Stimulated activated CD8-positive, alpha-beta memory T cell treated with anti-CD3 and anti-CD28 coated beads, Interleukin-4, amount 100 ng/mL, for 4 hours (primary cell): ENCODE measurements at places on chromosomes 12 and 14.

DNA sequence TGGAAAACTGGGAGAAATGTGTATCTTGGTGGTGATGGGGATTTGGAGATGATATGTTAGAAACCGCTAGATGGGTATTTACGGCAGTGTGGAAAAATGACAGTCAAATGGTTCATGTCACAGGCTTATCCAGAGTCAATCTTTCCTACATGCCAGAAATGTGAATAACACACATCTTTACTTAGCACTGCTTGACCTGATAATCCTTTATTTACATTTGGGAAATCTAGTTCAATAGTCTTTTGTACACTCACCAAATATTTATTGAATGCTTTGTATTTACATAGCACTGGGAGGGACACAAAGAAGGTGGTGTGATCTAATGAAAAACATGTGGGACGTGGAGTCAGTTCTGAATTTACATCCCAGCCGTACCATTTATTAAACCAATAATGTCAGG lies 208.2 kb downstream of the DIO2 start:
- DNase-seq, result no peak

- DNase-seq, result no peak
These were observed 148.6 kb downstream of the CALM1 start for GRCh38 chr14:90545382-90545781.

GRCh38 chr14:68250927-68251768 lies 431.6 kb downstream of the RAD51B start:
- no peak for DNase-seq

DNA sequence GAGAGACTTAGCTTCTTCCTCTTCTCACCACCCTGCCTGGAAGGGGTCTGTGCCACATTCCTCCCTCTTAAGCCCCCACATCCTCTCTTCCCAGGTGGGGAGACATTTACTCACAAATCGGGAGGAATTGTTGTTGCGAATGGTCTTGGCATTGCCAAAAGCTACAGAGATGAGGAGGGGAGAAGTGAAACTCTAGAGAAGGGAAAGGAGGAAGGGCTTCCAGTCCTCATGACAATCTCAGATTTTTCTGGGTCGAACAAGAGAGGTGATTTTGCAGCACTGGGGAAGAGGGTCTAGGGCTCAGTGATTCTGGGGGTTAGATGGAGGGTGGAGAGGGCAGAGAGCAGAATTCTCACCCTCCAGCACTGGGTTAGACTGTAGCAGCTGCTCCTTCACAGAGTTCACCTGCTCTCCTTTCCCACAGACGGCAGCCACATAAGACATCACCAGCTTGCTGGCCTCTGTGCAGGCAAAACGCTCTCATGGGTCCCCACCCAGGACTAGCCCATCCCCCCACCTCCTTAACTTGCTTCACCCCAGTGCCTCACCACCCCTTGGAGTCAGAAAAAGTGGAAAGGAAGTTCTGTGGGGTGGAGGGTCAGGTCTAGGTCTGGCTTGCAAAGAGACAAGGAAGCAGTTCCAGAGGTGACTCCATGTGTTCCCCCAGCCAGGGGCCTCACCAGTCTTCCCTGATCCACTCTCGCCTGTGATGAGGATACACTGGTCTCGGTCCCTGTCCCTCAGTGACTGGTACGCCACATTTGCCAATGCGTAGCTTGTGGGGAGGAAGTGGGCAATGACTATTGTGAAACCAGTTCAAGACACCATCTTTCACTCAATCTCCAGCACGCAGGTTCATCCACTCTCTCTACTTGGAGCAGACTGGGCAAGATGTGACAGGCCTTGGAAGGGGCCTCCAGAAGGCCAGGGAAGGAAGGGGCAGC lies 2.7 kb downstream of the MYO1A start:
- no peak for DNase-seq

DNA sequence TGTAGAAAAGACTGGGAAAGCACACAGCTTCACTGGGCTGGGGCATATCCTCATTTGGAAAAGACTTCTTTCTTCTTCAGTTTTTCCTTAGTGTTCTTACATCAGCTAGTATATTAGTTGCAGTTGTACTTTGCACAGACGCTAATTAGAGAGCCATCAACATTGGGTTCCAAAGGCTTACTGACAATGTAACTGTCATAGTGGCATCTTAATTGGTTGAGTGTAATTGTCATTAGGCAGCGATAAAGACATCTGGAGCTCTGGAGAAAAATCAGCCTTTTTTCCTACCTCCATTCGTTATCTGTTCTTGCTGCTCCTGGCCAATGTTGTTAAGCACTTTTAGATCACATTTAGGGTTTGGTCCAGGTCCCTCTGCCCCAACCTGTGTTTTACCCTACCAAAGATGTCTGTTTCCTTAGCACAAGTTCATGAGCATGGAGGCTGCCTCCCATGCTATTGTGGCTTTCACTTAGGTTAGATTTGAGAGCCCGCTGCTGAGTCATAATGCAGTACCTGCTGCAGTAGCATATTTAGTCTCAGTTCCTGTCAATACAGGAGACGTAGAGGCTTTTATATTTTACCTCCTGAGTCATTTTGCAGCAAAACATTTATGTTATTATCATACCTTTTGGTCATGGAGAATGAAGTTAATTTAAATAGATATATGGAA lies 49.2 kb downstream of the FBXW8 start:
- DNase-seq, result no peak

DNA sequence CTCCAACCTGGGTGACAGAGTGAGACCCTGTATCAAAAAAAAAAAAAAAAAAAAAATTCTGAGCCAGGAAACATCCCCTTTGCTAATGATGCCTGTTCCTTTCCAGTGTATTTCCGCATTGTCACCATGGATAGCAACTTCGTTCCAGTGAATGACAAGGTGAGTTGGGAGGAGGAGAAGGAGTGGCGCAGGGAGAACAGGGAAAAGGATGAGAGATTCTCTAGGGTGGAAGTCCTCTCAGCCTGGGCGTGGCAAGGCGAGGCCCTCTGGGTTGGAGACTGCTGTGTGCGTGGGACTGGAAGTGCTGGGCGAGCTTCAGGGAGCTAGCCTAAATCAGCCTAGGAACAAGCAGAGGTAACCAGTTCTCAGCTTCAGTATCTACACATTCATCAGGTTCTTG lies 7.2 kb downstream of the A2ML1 start:
- no peak for DNase-seq

DNA sequence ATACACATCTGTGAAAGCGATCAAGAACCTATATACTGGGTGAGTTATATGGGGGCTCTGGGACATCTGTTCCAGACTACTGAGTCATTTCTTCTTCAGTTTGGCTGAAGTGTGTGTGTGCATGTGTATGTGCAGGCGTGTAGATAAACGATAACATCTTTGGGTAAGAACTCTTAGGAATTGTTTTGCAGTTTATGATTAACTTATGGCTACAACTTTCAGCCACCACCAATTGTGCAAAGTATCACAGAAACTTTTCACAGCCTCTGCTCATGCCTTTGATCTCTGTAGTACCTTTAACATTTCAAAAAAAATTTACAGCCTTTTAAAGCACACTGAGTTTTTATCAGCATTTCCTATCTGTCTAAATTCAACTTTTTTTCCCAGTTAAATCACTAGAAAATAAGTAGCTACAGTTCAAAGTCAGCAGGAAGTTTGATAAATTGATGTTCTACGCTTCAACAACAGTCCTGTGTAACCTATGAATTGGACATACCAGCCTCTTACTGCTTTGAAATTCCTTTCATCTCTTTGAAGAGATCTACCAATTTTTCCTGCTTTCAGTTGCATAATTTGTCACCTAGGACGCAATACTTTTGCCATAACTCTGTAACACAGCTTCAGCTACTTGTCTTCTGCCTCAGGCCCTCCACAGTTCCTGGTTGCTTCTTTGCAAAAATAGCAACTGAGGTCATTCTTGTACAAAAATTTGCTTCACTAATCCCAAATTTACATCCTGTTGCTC lies 43.0 kb downstream of the PPM1H start:
- no peak for DNase-seq

- DNase-seq, result no peak
These were observed 45.7 kb downstream of the TAOK3 start for GRCh38 chr12:118326991-118327390.

DNA sequence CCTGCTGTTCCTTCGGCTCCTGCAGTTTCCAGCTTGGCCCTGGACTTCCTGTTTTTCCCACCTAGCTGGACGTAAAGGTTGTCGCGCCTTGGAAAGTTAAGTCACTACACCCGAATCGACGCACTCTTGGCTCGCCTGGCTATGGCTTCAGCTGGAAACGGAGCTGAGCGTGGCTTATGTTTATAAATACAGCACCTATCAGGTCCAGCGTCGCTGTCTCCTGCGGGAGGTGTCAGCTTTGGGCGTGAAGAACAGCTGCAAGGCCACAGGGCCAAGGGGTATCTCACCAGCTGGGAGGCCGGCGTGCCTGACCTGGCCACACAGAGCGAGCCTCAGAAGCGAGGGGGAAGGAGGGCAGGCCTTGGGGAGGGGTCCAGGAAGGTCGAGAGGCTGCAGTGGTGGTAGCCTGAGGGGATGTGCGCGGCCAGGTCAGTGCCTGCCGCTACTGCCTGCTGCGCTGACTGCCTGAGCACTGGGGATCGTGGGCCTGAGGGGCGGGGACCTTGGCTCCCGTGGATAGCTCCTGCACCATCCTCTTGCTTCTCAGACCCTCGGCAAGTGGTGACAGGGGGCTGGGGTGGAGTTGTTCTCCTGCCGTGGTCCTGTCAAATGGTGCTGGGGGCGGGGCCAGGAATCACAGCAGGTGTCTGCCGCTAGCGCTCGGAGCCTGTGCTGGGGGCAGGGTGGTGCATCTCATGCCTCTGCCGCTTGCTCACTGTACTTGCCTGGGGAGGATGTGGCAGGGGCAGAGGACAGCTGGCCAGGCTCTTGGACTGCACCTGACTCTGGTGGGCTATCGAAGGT lies 12.5 kb downstream of the PACS2 start:
- no peak for DNase-seq

- DNase-seq, result no peak
These were observed 5.1 kb upstream of the SERPINA10 start for GRCh38 chr14:94298130-94298529.

GRCh38 chr14:61602003-61602732 lies 93.1 kb upstream of the HIF1A start:
- DNase-seq, result no peak

DNA sequence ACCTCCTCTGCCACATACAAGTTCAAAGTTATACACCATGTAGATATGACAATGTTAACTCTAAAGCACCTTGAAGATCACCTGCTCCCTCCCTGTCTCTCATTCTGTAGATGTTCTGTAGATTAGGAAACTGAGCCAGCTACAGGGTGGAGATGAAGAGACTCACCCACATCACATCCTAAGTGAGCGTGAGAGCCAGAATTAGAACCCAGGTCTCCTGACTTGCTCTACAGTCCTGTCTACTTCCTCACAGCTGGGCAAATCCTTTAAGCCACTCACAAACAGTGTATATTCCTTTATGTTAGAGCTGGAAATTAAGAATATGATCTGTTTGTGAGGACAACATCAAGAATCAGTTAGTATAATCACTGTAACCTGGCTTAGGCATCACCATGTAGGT lies 1.8 kb downstream of the APPL2 start:
- no peak for DNase-seq

DNA sequence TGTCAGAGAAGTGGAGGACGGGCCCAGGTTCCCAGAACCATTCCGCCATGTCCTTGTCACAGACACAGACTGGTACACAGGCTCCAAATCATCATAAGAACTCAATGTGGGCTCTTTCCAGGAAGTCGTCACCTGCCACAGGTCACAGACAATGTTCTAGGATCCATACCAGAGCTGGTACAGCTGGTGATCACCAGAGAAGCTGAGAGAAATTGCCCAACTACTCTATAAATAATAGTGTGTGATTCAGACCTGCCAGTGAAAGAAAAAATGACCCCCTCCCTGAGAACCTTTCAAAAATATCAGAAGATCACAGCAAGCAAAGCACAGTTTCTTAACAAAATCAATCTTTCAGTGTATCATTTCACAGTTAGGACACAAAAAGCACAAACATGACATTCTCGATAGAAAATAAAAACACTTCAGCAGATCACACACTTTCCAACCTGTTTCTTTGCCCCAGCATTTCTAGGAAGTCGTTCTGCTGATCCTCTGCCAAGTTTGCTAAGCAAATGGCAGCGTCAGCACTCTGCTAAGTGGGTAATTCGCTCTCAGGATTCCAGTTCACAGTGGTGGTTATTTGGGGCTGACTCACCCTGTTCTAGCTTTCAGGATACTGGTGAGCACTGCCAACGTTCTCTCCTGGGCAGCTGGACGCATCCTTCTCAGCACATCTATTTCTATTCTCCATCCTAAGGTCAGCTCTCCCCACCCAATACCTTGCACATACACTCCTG lies 223.3 kb upstream of the SFSWAP start:
- no peak for DNase-seq

- no peak for DNase-seq
These were observed 196.9 kb upstream of the NOVA1 start for GRCh38 chr14:26794731-26795130.

GRCh38 chr14:38964630-38965029 lies 138.4 kb downstream of the SEC23A start:
- no peak for DNase-seq

GRCh38 chr14:90053044-90053443 lies 8.8 kb upstream of the KCNK13 start:
- DNase-seq, result no peak

DNA sequence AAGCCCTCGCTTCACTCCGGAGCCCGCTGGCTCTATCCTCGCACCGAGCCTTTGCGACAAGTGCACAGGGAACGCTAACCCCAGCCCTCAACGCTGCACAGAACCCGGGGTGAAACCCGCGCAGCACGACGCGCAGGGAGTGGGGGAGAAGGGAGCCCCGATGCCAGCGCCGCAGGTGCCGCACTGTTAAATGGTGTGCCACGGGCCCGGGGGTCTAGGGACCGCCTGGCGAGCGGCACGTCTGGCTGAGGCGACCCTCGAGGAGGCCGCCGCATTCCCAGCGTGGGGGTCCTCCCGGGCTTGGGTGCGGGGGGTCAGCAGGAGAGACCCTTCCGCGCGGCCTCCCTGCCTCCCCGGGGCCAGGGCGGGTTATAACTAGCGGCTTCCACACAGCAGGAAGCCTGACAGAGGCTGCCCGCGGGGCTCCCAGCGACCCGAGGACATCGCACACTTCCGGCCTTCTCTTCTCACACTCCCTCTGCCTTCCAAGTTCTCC lies 23.8 kb upstream of the LRTM2 start:
- DNase-seq, result no peak

- no peak for DNase-seq
These were observed at the start of gene JDP2 for GRCh38 chr14:75427482-75428229. JDP2 (plus strand) TSS chr14:75428022; CDS start chr14:75437921, 9,899 bp downstream.

- no peak for DNase-seq
These were observed 96.3 kb downstream of the PAX9 start for GRCh38 chr14:36757734-36758601.
